ENCODE measurements at places on chromosomes 7 and 10. TPM values are rescaled to one million over a fixed set of nuclear protein-coding genes. Genes with fewer than 3 reads are reported as not detected.

Gene RBP3
- not detected for total RNA-seq

Gene FGFR2
- not detected for total RNA-seq

Gene PNLIP
- total RNA-seq: not detected

Gene GPR37
- total RNA-seq: not detected

Gene AGAP3
- total RNA-seq: 36.4 TPM

Gene WNT16
- not detected for total RNA-seq

Gene ADGRA1
- not detected for total RNA-seq

Gene IKZF1
- total RNA-seq: 434 TPM

Gene HYAL4
- not detected for total RNA-seq

Gene LRRC18
- not detected for total RNA-seq

Gene FKBP14
- 5.1 TPM for total RNA-seq

Gene CABCOCO1
- total RNA-seq: not detected

Gene FXYD4
- total RNA-seq: not detected

Gene MYL10
- total RNA-seq: not detected

Gene OR2A1
- 0.12 TPM for total RNA-seq

Gene CALHM3
- not detected for total RNA-seq

Gene PNLIPRP2
- total RNA-seq: not detected

Gene UTF1
- total RNA-seq: not detected

Gene CALD1
- total RNA-seq: 2.0 TPM

Gene EN2
- not detected for total RNA-seq

Gene C10orf71
- not detected for total RNA-seq

Gene MCM10
- total RNA-seq: 0.42 TPM

Gene NKX1-2
- total RNA-seq: not detected

Gene CALML5
- total RNA-seq: not detected

Gene GRM3
- total RNA-seq: not detected

Gene TRUB1
- 12.9 TPM for total RNA-seq

Gene TRDMT1
- 15.2 TPM for total RNA-seq

Gene ADAM22
- total RNA-seq: 5.1 TPM

Gene THNSL1
- total RNA-seq: 10.6 TPM

Gene RARRES2
- total RNA-seq: 0.38 TPM

Gene FAM131B
- total RNA-seq: 0.19 TPM

Gene PLAC9
- total RNA-seq: not detected

Gene CAMK2B
- total RNA-seq: not detected

Gene CH25H
- total RNA-seq: not detected

Gene PLPP4
- total RNA-seq: not detected

Gene WIPF3
- total RNA-seq: not detected

Gene MYO3A
- total RNA-seq: not detected

Gene MOGAT3
- not detected for total RNA-seq

Gene NUTM2E
- total RNA-seq: 0.89 TPM

Gene LEP
- total RNA-seq: not detected

All from naive thymus-derived CD4-positive, alpha-beta T cell (primary cell).